ENCODE measurements at places on chromosomes 16 and 17.
A peak's percentile ranks its signal among the peaks of the same experiment; 100 is the strongest.

- DNase-seq: no peak
Observed at GRCh38 chr16:82344157-82344556, 174.1 kb upstream of the MPHOSPH6 start.

- DNase-seq: no peak
Observed at GRCh38 chr16:9850817-9851216, 331.4 kb downstream of the GRIN2A start.

DNA sequence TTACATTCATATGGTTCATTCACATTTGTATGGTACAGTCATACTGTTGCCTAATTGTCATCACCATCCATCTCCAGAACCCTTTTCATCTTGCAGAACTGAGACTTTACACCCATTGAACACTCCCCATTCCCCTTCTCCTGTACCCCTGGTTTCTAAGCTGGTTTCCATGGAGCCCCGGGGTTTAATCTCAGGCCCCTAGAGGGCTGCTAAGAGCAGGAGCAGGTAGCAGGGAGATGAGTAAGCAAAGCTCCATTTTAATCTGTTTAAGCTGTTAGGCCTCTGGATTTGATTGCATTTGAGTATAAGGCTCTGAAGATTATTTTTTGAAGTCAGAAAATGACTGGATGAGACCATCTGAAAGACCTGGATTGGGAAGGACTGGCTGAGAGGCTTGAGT is 68.5 kb upstream of the RPL38 start:
- no peak for DNase-seq

DNA sequence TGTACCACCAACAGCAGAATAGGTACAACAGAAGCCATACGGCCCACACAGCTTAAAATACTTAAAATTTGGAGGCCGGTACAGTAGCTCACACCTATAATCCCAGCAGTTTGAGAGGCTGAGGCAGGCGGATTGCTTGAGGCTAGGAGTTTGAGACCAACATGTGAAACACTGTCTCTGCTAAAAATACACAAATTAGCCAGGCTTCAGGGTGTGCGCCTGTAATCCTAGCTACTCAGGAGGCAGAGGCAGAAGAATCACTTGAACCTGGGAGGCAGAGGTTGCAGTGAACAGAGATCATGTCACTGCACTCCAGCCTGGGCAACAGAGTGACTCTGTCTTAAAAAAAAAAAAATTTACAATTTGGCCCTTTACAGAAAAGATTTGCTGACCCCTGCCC is 17.0 kb downstream of the GFOD2 start:
- no peak for DNase-seq

- no peak for DNase-seq
Observed at GRCh38 chr16:26668026-26668425, 398.7 kb upstream of the C16orf82 start.

DNA sequence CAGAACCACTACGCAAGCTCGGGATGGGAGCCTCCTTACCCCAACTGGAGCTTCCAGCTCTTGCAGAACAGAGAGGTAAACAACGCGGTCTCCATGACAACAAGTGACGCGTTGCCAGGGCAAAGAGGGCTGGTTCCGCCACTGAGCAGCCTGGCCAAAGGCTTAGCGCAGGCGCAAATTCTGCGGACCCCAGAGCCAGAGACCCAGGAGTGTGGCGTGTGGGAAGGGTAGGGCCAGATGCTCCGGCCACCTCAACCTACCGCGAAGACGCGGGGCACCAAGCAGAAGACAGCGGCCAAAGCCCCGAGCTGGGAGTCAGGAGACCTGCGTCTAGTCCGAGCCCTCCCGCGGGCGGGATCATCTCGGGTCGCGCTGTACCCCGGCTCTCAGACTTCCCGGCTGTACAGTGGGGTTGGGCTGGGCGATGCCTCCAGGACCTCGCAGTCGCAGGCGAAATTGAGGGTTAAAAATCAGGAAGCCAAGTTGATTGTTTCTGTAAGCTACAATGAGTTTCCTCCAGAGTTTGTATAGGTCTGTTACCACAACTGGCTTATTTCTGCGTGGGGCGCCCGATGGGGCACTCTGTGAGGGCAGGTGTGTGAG is at the start of gene TEKT1:
Gene TEKT1, minus strand, starts transcription at position 69 of the 603 bp plus-strand sequence. CDS start 1,353 bp downstream, outside the sequence.
- no peak for DNase-seq

- no peak for DNase-seq
Observed at GRCh38 chr16:86791287-86792035, 213.1 kb downstream of the FOXL1 start.

- no peak for DNase-seq
Observed at GRCh38 chr16:19745286-19746010, 27.4 kb downstream of the IQCK start.

DNA sequence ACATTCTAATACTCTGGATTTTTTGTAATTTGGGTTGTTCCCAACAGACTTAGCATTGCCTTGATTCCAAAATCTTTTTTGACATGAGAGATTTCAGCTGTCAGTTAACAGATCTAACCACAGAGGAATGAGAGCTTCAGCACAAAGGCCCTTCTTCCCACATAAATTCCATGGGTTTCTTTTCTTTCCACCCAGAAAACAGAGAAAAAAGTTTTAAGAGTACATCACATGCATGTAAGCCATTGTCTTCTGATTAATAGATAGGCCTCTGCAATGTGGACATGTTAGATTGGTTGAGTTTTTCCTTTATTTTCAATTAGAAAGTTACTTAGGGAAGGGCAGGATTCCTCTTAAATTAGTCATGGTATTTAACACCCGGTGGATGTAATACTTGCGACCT is 939 bp downstream of the MYH8 start:
- DNase-seq: no peak

DNA sequence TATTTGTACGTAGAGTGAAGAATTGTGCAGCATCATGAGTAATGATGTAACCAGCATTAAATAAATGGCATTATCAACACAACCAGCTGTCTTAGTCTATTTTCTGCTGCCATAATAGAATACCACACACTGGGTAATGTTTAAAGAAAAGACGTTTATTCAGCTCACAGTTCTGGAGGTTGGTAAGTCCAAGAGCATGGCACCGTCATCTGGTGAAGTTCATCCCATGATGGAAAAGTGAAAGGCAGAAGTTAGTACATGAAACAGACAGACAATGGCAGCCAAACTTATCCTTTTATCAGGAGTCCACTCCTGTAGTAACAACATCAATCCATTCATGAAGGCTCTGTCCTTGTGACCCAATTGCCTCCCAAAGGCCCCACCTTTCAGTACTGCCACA is 6.3 kb upstream of the GOSR2 start:
- DNase-seq: no peak

DNA sequence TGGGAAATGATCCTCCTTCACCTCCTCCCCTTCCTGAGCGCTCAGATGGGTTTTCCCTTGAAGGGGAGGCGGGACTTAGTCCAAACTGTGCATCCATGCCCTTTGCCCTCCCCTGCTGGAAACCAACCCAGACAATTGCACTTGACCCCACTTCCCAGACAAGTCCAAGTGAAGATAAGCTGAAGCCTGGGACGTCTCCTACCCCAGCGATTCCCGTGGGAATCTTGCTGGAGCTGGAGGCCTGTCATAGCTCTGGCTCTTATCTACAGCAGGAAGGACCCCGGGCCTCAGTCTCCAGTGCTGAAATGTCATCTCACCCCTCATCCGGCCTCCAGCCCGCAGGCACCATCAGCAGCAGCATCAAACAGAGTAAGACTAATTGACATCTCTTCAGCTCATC is 6.5 kb upstream of the NGFR start:
- no peak for DNase-seq

- DNase-seq: no peak
Observed at GRCh38 chr17:45032174-45032541, 19.3 kb downstream of the DCAKD start.

DNA sequence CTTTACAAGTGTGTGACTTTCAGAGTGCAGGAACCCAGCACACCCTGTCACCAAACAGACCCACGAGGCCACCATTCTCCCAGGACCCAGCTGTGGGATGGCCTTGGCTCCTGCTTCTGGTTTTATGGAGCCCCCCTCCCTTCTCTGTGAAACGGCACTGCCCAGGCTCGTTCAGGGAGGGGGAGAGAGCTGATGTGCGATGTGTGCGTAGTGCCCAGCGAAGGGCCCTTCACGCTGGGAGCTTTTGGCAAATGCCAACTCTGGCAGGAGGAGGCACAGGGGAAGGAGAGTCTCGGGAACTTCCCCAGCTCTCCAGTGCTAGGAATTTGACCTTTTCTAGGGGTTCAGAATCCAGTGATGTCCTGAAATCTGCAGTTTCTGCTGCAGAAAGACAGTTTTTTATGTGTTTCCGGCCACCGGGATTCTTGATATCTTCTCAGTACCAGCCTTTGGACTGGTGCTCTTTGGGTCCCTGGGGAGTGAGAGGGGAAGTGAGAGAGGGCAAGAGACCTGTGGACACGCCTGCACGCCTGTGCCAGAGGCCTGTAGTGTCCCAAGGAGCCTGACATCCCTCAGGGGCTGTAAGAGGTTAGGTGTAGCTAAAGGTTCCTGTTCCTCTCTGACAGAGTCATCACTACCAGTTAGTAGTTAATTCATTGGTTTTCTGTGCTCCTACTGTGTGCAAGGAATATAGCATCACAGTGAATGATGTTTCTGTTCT is 45.1 kb downstream of the CMIP start:
- DNase-seq: no peak

DNA sequence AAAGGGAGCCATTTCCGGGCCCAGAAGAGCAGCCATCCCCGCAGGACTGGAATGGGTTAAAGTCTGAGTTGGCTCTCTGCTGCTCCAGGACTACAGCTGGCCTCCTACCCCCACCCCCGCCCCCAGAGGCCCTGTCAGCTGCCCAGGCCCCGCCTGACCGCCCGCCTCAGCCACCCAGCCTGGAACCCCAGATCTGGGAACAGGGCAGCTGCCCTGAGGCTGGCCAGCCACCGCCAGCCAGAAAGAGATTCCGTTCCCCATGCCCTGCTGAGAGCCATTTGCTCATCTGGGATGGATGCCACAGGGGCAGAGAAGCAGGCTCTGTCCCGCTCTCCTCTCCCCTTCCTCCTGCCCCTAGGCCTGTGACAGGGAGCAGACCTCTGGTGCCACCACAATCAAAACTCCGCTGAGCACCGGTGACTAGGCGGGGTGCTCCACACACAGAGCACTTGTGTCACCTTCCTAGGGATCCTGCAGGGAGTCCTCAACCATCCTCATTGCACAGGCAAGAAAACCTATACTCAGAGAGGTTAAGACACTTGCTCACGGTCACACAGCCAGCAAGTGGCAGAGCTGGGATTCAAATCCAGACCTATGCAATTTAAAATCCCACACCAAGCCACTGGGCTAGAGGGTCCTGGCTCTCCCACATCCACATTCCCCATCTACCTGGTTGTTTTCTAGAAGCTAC is 44.1 kb downstream of the ZNF423 start:
- DNase-seq: no peak

- DNase-seq: no peak
Observed at GRCh38 chr17:32688221-32688620, 188.7 kb downstream of the MYO1D start.

GRCh38 chr16:28241924-28242323 is 30.2 kb upstream of the XPO6 start:
- no peak for DNase-seq

- no peak for DNase-seq
Observed at GRCh38 chr17:64126918-64127317, 3.0 kb downstream of the ERN1 start.

GRCh38 chr16:56355786-56356275 is 69.5 kb downstream of the AMFR start:
- no peak for DNase-seq

- no peak for DNase-seq
Observed at GRCh38 chr17:28645576-28645939, 600 bp upstream of the BLTP2 start.

DNA sequence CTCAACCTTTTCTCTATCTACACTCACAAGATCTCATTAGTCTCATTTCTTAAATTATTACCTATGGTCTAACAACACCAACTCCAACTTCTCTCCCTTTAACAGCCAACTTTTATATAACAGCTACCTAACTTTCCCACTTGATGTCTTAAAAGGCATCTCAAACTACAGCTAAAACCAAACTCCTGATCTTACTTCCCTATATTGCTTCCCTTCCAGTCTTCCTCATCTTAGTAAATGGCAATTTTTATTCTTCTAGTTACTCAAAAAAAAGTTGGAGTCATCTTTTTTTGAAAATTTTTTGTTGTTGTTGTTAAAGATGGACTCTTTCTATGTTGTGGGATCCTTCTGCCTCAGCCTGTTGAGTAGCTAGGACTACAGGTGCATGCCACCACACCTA is 15.3 kb downstream of the SRR start:
- no peak for DNase-seq

DNA sequence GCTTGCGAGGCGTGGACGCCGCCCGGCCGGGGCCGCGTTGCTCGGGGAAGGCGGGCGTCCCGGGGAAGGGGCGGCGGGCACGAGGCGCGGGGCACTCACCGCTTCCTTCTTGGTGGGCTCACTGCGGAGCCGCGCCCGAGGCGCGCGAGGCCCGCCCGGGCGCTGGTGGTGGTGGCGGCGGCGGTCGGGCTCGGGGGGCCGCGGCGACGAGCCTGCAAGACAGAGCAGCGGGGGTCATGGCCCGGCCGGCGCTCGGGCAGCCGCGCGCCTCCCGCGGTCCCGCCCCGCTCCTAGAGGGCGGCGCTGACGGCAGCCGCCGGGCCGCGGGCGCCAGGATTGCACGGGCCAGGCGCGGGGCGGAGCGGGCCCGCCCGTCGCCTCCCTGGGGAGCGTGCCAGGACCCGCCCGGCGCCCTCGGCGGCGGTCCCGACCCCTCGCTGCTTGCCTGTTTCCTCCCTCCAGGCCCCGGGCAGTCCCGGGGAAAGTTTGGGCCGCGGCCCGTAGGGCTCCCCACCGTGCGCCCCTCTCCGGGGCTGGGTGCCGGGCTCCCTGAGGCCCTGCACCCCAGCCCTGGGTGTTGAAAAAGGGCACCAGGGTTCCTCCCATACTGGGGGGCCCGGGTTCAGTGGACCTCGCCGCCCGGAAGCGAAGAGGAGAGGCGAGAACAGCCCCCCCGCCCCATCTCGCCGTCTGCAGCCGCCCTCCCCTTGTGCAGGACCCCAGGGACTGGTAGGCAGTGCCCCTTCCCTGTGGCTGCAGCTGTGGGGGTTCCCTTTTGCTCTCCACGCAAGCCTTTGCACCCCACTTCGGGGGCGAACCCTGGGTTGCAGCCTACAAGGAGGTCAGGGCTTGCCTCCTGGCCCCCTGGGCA is at the start of gene C16orf74:
Gene C16orf74, minus strand, starts transcription at position 270 of the 871 bp plus-strand sequence. CDS start 15,879 bp downstream, outside the sequence.
- DNase-seq: peak; percentile 6

DNA sequence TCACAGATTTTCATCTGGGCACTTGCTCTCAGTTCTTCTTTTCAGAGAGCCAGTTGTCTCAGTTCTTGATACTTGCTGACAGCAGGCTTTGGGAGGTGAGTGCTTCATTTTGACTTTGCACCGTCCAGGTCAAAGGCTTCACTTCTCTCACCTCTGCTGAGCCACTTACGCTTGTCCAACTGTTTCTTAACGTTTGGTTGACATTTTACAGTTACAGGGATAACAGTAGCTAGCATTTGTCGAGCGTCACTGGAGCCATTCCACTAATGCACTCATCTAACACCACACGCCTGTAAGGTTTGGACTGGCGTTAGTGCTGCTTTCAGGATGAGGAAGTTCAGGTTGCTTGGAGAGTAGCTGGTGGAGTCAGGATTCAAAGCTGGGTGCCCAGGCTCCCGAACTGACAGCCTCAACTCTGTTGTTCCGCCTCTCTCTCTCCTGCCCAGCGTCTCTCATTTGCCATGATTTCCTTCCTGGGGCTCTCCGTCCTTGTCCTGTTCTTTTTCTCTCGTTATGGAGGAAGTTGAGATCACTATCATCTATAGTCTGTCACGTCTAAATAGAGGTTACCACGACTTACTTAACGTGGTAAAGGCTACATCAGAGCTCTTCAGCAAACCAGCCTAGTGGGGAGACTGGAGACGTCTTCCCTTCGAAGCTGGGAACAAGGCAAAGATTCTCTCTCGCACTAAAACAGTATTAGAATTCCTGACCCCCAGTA is 220.8 kb downstream of the RPTOR start:
- DNase-seq: no peak

- DNase-seq: no peak
Observed at GRCh38 chr16:57742543-57742942, 7.0 kb downstream of the KATNB1 start.

GRCh38 chr16:17386229-17386628 is 84.5 kb downstream of the XYLT1 start:
- no peak for DNase-seq

Measured in hematopoietic multipotent progenitor cell treated with erythropoietin and hydrocortisone succinate and interleukin-3 and kit ligand, for 15 days (in vitro differentiated cells).